ENCODE measurements at places on chromosomes 12 and 14.

GRCh38 chr12:26233631-26234030, 38.3 kb downstream of the SSPN start:
- DNase-seq, result no peak

DNA sequence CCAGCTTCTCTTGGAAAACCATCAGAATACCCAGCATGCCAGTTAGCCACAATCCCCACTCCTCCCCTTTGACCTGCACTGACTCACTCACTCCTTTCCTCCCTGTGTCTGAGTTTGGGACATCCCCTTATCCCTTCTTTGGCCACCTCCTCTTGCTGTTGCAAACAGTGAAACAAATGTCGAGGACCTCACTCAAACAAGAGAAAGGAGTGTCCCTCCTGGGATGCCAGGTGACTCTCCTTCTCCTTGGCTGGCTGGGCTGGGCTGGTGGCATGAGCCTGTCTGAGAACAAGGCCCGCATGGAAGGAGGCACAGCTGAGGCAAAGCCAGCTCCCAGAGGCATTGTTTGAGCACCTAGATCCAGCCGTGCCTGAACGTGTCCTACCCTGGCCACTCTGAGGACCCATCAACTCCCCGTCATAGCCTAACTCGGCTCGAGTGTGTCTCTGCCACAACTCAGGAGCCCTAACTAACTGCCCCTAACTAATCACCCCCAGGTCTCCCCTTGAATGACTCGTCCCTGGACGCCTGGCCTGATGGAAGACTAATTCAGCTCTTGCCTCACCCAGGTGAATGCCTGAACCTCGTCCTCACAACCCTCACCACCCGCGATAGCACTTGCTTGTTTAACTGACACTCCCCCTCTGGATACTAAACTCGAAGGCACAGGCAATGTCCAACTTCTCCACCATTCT, 43.0 kb downstream of the NCOR2 start:
- no peak for DNase-seq

DNA sequence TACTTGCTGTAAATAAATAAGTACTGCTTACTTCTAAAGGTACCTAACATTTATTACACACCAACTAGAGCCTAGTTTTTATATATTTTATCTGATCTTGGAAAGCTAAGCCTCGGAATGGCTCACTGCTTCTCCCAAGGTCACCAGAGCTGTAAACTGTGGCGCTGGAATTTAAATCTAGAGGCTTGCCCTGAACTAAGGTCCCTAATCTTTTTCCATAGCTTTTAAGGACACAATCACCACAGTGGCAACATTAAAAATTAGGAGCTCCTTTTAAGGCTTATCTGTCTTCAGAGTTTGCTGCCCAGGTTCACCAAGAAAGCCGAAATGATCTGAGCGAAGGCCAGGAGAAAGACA, 670 bp downstream of the CCNB1IP1 start:
- no peak for DNase-seq

DNA sequence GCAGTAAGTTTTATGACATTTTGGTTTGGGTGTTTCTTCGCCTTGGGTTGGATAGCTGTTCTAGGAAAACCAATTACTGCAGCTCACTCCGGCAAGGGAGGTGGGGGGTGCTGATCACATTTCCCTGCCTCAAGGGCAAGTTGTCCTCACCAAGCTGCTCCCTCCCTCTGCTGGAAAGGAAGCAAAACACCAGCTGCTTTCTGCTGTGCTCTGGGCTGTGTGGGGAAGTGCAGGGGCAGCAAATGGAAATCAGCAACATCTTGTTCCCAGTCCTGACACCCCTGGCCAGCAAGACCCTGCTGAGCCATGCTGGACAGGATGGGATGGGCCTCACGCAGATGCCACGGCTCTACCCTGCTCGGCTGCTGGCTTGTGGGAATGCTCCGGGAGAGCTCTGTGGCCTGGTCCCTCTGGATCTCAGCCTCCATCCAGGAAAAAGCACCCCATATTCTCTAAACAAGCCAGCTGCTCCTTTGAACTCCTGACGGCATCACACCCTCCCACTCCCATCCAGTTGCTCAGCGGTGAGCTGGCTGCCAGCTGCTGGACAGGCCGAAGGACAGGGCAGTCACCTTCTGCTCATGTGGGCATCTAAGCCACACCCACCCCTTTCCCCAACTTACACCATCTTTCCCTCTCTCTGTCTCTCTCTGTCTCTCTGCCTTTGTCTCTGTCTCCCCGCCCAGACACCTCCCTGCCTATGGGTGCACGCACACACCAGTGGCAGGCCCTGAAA, 52.4 kb upstream of the EIF5 start:
- DNase-seq, result no peak

- DNase-seq, result no peak
These were observed 555.6 kb downstream of the CCER1 start for GRCh38 chr12:90399357-90399756.

- DNase-seq, result no peak
These were observed 137.0 kb downstream of the CRADD start for GRCh38 chr12:93813972-93814821.

DNA sequence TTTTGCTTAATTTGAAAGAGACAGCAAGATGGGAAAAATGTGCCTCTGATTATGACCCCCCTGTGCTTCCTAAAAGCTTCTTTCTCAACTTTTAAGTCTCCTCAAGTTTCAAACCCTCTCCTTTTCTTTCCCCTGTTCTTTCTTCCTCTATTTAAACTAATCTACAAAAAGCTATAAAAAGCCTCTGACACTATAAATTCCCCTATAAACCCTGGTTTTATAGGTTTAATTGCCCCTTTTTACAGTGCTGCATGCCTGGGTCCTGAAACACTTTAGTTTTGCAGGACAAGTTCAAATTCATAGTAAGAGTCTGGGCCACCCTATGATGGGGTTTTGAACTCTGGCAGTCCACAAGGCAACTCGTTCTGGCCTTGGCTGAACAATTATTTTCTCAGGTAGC, 510.9 kb upstream of the TBX3 start:
- DNase-seq, result no peak

GRCh38 chr14:49940808-49941421, 48.0 kb downstream of the ARF6 start:
- peak; percentile 54 for DNase-seq

GRCh38 chr14:21921453-21921852, 247.8 kb upstream of the OR4E1 start:
- DNase-seq, result no peak

DNA sequence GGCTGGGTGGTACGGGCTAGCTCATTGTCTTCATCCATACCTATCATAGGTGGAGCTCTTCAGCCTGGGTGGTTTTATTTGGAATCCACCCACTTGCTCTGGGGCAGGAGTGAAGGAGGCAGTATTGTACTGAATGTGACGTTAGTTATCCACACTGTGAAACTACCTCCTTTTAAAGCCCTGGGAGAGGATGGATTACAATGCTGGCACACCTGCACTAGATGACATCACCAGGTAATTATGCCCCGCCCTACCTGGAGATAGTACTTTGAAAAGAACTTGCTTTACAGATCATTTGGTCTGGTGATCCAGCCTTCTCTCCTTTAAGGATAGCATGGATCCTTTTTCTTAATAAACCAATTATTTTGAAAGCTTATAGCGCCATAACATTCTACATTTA, 78.0 kb downstream of the B4GALNT3 start:
- no peak for DNase-seq

DNA sequence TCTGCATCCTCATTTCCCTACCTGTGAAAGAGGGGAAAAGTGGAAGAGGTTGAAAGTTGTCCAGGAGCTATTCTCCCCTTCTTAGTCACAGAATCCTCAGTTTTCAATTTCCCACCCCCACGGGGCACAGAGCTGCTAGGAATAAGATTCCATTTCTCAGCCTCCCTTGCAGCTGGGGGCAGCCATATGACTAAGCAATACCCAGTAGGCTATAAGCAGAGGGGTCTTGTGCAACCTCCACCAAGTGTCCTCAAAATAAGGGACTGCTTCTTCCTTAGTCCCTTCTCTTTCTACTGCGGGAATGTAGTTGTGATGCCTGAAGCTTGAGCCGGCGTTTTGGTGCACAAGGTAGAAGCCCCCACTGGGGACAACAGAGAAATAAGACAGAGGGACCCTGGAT, 40.9 kb downstream of the VWF start:
- DNase-seq, result no peak

- DNase-seq, result no peak
These were observed 6.2 kb downstream of the IRAK3 start for GRCh38 chr12:66195242-66195641.

GRCh38 chr12:18905134-18905533, 167.2 kb downstream of the CAPZA3 start:
- no peak for DNase-seq

DNA sequence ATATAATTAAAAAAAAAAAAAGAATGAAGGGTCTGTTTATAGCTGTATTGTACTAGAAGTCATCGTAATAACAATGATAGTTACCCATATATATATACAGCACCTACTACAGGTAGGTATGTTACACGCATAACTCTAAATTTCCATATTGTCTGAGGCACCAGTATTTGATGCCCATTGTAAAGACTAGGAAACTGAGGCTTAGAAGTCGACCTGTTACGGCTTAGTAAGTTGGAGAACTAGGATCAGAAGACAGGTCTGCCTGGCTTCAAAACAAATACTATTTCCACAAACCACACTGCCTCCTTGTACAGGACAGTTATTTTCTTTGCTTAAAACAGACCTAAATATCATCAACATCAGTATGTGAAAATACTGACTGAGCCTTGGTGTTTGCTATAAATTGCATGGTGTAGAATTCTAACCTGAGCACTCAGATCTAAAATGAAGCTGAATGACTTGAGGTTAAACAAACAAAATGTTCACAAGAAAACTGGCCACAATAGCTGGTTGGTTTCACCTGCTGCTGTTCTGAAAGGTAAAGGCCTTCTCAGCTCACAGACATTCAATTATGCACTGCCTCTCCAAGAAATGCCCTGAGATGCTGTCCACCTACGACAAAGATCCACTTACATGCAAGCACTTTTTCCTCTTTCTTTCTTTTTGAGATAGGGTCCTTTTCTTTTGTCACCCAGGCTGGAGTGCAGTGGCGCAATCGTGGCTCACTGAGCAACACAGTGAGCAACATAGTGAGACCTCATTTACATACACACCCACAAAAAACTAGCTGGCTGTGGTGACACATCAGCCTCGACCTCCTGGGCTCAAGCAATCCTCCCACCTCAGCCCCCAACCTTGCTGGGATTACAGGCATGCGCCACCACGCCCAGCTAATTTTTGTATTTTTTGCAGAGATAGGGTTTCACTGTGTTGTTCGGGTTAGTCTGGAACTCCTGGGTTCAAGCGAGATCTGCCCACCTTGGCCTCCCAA, 35.7 kb downstream of the SSH1 start:
- DNase-seq, result no peak

GRCh38 chr12:120886199-120887018, 17.7 kb downstream of the SPPL3 start:
- DNase-seq, result peak; percentile 14

GRCh38 chr14:61876362-61877034, 114.3 kb downstream of the SNAPC1 start:
- no peak for DNase-seq

DNA sequence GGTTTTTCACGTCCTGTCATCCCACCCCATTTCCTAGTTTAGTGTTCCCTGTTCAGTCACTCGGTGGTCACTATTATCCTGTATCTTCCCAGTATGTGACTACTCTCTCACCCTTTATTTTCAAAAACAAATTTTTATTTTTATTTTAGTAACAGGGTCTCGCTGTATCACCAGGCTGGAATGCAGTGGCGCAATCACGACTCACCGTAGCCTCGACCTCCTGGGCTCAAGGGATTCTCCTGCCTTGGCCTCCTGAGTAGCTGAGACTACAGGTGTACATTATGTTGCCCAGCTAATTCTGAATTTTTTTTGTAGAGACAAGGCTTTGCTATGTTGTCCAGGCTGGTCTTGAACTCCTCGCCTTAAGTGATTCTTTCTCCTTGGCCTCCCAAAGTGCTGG, 20.1 kb upstream of the PRICKLE1 start:
- DNase-seq, result no peak

DNA sequence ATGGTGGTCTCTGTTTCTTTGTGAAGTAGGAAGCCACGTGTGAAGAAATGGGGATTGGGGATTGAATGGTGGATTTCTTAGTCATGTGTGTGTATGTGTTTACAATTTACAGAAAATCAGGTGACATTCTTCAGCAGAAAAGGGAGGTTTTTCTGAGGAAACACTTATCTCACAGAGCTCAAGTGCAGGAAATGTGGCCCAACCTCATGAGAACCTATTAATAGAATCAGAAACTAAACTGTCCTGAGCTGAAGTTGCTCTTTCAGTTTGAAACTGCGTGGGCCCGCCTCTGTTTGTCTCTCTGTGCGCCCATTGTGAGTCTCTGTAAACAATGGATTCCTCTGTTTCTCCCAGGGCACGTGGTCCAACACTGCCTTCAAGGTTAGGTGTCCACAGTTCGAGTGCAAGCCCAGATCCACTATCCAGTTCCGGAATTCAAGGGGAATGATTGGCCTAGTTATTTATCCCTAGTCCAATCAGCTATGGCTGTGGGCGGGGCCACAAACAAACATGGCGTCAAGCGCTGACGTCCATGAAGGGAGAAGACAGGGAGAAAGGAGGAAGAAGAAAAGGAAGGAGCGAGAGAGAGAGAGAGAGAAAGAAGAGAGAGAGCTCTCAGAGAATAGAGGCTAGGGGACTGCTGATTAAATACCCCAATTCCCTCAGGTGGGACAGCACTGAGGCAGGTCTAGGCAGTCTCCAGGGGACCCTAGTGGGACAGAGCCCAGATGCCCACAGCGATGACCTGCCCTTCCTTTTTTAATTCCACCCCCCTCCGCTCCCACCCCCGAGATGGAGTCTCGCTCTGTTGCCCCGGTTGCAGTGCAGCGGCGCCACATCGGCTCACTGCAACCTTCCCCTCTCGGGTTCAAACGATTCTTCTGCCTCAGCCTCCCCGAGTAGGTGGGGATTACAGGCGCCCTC, 31.4 kb upstream of the C12orf76 start:
- DNase-seq, result peak; percentile 91

DNA sequence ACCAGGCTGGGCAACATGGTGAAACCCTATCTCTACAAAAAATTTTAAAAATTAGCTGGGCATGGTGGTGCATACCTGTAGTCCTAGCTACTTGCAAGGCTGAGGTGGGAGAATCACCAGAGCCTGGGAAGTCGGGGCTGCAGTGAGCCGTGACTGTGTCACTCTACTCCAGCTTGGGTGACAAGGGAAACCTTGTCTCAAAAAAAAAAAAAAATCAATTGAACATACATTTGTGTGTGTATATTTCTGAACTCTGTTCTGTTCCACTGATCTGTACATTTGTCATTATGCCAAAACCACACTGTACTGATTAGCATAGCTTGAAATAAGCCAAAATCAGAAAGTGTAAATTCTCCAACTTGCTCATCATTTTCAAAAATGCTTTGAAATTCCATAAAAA, 254.6 kb downstream of the SOX5 start:
- no peak for DNase-seq
